ENCODE measurements at places on chromosomes 6 and 20.

GRCh38 chr6:110173506-110174132, 5.9 kb downstream of the WASF1 start:
- DNase-seq = no peak

- no peak for DNase-seq
These were observed 75.3 kb downstream of the ELOVL2 start for GRCh38 chr6:10968776-10969175.

DNA sequence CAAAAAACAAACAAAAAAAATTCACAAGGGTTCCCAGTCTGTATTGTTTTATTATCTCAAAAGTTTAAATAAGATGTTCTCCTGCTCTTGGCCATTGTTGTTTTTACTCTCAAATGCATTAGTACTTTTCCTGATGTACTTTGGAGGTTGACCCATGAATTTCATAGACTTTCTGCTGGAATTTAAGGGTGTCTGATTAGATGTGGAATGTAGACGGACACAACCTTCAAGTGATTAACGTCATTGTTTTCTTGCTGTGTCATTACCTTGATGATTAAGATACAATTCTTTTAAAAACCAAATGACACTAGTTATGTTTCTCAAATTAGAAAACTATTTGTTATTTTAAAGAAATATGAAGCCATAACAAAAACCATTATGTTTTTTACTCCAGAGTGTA, 421.4 kb upstream of the RUNX2 start:
- DNase-seq = no peak

GRCh38 chr6:2695454-2696095, 55.1 kb downstream of the MYLK4 start:
- no peak for DNase-seq

DNA sequence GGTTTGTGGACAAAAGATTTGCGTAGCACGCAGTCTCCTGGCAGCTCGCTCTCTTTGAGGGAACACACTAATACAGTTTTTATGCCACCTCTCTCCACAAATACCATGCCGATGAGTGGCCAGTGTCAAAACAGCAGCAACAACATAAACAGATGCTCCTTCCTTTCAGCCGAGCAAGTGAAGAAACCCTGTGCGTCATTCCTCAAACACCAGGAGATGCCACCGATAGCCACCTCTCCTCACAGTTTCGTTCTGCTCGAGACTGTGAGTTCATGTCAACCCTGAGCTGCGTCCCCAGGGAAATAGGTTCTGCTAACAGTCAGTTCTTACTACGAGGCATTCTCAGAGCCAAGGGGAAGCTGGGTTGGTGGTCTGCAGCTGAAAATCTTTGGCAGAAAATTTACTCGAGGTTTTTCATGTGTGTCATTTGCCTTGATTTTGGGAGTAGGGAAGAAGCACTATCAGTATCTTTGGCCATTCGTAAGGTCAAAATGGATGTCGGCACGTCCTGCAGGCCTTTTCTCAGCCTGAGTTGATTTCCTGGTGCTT, 59.9 kb downstream of the EYA2 start:
- DNase-seq = no peak

Data from stimulated activated naive CD8-positive, alpha-beta T cell treated with anti-CD3 and anti-CD28 coated beads, Interleukin-15, Interleukin-2, amounts not matched to agents 100 U/mL and 50 U/mL, for 24 hours (primary cell).